Activated CD8-positive, alpha-beta memory T cell treated with anti-CD3 and anti-CD28 coated beads for 4 hours (primary cell): ENCODE measurements at places on chromosomes 5 and 9.

- DNase-seq = no peak
Measured at GRCh38 chr5:136081217-136081591, 51.4 kb upstream of the SMAD5 start.

GRCh38 chr5:112419164-112419985 lies at the start of gene EPB41L4A:
EPB41L4A (minus strand) TSS chr5:112419277; CDS start chr5:112419039, 238 bp downstream.
- DNase-seq = no peak

DNA sequence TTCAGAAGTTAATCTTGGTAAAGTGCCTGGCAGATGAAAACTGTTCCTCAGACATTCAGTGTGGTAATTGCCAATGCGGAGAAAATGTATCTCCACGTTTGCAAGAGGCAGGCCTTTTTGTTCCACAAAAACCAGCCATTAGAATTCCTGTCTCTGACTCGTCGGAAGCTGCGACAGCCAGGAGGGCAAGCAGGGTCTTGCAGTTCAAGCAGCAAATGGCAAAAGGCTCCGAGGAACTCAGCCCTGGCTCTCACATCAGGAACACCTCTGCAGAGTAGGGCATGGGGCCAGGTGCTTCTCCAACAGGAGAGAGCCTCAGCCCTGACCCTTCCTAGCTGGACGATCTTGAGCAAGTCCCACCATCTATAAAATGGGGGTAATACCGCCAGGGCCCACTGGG lies 69.0 kb upstream of the CPLX2 start:
- DNase-seq = no peak

GRCh38 chr5:61933787-61934626 lies 372.0 kb upstream of the KIF2A start:
- no peak for DNase-seq

DNA sequence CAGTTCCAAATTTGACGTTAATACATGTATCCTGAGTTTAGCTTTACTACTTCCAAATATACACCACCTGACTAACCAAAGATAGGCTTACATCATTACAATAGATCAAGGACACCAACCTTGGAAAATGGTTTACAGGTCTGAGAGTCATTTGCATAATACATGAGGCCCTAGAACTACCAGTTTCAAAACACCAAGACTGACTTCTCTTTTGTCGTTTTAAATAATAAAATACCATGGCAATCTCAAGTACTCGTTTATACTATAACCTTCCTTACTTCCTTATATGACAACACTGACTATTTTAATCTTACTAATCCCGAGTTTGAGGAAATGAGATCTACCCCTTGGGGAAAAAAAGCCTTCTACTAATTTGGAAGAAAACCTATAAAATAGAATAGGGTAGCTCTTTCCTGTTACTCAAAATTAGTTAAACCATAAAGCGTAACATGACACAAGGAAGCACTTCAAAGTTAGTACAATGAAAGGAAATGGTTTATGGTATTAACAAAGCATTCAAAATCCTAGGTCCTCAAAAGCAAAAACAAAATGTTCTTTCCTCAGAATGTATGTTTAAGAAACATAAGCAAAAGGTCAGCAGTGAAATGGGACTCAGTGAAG lies 42.1 kb downstream of the UBQLN1 start:
- no peak for DNase-seq

GRCh38 chr5:142780871-142781270 lies 10.7 kb downstream of the ARHGAP26 start:
- no peak for DNase-seq

GRCh38 chr9:112869041-112869529 lies 21.6 kb downstream of the SLC46A2 start:
- no peak for DNase-seq

GRCh38 chr5:68405784-68406743 lies 190.5 kb downstream of the PIK3R1 start:
- no peak for DNase-seq

DNA sequence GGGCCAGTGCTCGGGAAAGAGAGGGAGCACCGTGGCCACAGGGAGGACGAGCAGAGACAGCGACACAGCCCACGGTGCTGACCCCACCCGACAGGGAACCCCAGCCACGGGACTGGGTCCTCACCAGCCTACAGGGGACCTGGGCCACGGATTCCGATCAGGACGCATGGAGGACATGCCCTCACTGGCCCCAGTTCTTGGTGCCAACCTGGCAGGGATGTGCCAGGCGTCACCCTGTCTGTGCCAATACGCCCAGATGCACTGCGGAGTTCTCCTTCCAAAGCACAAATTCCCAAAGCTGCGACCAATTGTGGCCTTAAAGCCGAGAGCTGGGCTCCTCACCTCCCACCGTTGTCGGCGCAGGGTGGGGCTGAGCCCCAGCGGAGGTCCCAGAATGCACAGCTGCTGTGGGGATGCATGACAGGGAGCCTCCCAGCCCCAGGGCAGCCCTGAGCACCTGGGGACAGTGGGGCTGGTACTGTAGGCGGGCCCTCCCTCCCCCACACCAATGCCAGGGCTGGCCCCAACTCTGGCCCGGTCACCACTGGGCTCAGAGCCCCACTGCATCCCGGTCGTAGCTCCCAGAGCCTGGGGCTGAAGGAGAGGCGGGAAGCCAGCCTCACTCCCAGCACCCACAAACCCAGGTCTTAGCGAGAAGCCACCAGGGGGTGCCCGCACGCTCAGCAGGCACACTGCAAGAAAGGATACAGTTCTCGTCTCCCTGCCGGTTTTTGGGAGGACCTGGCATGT lies 44.2 kb downstream of the NKD2 start:
- no peak for DNase-seq

DNA sequence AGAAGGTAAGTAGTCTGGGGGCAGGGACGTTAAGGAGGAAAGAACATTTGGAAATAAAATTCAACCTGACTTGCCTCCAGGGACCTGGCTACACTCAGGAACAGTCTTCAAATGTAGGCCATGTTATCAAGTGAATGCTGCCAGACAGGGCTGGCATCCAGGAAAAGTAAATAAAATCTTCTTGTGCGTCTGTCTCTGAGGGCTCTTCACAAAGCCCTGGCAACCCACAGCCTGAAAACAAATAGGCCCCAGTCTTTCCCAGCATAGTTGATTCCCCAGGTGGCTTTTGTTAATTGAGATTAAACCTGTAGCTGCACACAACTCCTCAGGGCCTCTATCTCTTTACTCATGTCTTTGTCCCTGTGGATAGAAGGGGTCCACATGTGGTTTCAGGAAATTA lies 55.4 kb downstream of the STK32A start:
- DNase-seq = no peak

DNA sequence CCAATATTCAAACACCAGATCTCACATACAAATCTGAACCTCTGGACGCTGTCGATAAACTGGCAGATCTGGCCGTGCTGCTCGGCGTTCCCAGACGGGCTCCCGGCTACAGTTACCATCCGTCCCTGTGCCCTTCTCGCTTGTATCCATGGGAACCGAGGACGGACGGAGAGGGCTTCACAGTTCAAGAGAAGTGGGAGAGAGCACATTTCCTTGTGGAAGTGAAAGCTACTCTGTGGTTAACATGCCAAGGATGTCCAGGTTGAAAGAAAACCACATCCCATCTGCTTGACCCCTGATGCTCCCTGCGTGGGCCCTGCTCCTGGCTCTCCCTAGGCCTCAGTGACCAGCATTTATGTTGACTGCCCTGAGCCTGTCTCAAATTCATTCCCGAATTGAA lies 6.3 kb upstream of the DBN1 start:
- no peak for DNase-seq

GRCh38 chr9:76756268-76756640 lies 8.0 kb upstream of the PCA3 start:
- DNase-seq = no peak

- DNase-seq = no peak
Measured at GRCh38 chr9:116327701-116328405, 174.3 kb downstream of the PAPPA start.

DNA sequence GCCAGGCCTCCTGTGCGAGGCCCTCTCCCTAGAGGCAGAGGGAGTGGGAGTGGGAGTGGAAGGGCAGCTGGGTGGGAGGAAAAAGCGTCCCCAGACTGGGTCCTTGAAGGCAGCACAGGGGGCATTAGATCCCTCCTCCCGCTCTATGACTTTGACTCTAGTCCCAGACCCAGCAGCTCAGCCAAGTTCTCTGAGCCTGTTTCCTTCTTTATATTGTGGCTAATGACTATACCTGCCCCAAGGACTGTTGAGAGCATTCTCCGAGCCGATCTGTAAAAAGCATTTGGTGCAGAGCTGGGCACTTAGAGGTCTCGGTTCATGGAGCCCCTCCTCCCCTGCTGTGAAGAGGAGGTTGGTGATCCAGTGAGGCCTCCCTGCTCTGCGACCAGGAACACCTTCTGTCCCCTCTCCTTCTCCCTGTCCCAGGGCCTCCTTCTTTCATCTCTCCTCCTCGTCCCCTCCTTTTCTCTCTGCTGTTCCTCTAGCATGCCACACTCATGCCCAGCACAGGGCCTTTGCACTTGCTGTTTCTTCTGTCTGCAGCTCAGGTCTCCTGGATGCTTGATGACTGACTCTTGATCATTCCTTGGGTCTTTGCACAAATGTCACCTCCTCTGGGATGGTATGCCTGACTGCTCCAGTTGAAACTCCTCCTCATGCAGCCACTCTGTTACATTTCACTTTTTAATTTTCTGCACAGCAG lies 23.4 kb upstream of the PSD2 start:
- DNase-seq = no peak

GRCh38 chr5:5039918-5040317 lies 100.2 kb upstream of the ADAMTS16 start:
- no peak for DNase-seq

- DNase-seq = no peak
Measured at GRCh38 chr9:9924376-9924775, 688.4 kb downstream of the PTPRD start.
